Aorta (tissue), 5 donors: ENCODE measurements at places on chromosomes 3 and 15. TPM values are rescaled to one million over a fixed set of nuclear protein-coding genes. Genes with fewer than 3 reads are reported as not detected.
A peak's percentile ranks its signal among the peaks of the same experiment; 100 is the strongest.

DNA sequence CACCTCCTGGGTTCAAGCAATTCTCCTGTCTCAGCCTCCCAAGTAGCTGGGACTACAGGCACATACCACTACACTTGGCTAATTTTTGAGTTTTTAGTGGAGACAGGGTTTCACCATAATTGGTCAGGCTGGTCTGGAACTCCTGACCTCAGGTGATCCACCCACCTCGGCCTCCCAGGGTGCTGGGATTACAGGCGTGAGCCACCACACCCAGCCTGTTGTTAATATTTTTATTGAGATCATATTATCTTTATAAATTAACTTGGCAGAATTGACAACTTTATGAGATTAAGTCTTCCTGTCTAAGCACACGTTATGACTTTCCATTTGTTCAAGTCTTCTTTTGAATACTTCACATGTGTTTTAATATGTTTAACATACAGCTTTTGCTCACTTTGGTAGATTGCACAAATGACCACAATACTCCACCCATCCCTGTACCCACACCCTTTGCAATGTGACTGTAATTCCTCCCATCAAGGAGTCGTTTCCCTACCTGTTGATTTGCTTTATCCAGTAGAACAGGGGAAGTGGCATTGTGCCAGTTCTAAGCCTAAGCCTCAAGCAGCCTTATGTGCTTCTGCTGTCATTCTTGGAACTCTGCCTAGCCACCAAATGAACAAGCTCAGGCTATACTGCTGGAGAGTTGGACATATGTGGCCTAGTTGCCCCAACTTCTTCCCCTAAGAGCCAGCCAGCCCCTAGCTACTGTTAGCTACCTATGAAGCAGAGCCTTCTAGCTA, 8.2 kb downstream of the XYLB start:
- no peaks in the 10 kb centered on the region for H3K36me3 ChIP-seq
- H3K4me1 ChIP-seq: no peaks in the 10 kb centered on the region
- H3K27ac ChIP-seq: no peak overlapping the region

The PLA2G4F gene
- total RNA-seq: not detected

DNA sequence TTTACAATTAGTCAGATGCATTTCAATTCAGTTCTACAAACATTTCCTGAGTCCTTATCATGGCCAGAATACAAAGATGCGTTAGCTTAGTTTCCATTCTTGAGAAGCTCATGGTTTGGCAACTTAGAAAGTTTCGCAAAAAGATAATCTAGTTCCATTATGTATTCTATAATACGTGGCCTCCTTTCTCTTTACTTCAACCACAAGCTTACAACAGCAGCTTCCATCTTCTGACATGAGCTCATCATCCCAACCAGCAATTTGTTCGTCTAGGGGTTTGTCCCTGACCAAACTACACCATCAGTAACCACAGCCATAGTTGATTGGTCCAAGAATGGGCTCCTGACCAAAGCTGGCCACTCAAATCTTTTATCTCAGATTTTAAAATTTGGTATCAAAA, 267.6 kb upstream of the TBC1D5 start:
- H3K27me3 ChIP-seq: no peaks in the 10 kb centered on the region
- DNase-seq: no peak
- no peaks in the 10 kb centered on the region for H3K36me3 ChIP-seq
- no peak overlapping the region for H3K4me3 ChIP-seq
- no peaks in the 10 kb centered on the region for H3K4me1 ChIP-seq

GRCh38 chr3:184700759-184701158, 11.1 kb downstream of the MAGEF1 start:
- H3K4me1 ChIP-seq: no peaks in the 10 kb centered on the region
- no peak for DNase-seq
- H3K4me3 ChIP-seq: no peak overlapping the region
- H3K27ac ChIP-seq: no peak overlapping the region

DNA sequence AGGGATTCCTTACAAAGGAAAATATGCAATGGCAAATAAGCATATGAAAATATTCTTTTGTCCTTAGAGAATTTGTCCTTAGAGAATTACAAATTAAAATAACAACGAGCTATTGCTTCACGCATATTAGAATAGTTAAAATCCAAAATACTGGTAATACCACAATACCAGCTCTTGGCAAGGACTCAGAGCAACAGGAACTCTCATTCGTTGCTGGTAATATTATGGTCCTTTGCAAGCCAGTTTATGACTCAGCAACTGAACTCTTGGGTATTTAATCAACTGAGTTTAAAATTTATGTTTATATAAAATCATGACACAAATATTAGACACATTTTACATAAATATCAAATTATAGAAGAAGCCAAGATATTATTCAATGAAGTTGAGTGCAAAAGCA, 1730.4 kb downstream of the SI start:
- no peak overlapping the region for H3K4me3 ChIP-seq
- H3K36me3 ChIP-seq: no peaks in the 10 kb centered on the region
- no peaks in the 10 kb centered on the region for H3K4me1 ChIP-seq
- no peak overlapping the region for H3K27ac ChIP-seq
- H3K27me3 ChIP-seq: no peaks in the 10 kb centered on the region

- H3K4me3 ChIP-seq: no peak overlapping the region
- H3K36me3 ChIP-seq: no peaks in the 10 kb centered on the region
- no peak overlapping the region for H3K27ac ChIP-seq
- peaks cover 4% of the 10 kb centered on the region for H3K4me1 ChIP-seq
Observed at GRCh38 chr3:16366581-16366980, 101.6 kb downstream of the OXNAD1 start.

GRCh38 chr15:99735868-99736267, 2.6 kb upstream of the LYSMD4 start:
- no peak for DNase-seq
- H3K4me3 ChIP-seq: no peak overlapping the region
- H3K27ac ChIP-seq: no peak overlapping the region
- no peaks in the 10 kb centered on the region for H3K36me3 ChIP-seq

GRCh38 chr3:79167651-79168416, 600.0 kb downstream of the ROBO1 start:
- H3K27me3 ChIP-seq: no peaks in the 10 kb centered on the region
- DNase-seq: no peak
- H3K4me1 ChIP-seq: no peaks in the 10 kb centered on the region

The CAND2 gene
- total RNA-seq: 24.4 TPM

DNA sequence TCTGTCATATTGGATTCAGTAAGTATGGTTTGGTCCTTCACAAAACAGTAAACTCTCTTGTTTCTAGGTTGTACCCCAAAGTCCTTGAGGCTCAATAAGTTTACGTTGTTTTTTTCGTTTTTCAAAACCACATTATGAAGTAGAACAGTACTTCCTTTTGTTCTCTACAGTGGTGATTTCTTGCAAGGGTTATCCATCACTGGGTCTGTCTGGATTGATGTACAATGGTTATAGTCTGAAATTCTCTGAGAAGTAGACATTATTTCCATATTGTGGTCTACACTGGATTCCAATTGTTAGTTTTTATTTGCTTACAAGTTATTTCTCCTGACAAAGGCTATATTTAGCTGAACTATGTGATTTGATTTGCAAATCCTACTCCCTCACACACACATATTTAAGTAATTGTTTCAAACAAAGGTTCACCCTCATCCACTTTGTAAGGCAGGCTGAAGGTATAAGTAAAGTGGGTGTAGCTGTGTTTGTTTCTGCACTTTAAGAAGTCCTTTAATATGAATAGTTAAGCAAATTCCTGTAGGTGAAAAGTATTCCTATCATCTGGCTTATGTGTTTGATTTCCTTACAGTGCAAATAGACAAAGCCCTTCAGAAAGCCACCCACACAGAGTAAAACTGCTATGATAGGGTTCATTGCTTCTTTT, 64.2 kb upstream of the MME start:
- no peak overlapping the region for H3K27ac ChIP-seq
- DNase-seq: no peak
- no peaks in the 10 kb centered on the region for H3K36me3 ChIP-seq
- no peak overlapping the region for H3K4me3 ChIP-seq

The GOLGA8J gene
- not detected for total RNA-seq

DNA sequence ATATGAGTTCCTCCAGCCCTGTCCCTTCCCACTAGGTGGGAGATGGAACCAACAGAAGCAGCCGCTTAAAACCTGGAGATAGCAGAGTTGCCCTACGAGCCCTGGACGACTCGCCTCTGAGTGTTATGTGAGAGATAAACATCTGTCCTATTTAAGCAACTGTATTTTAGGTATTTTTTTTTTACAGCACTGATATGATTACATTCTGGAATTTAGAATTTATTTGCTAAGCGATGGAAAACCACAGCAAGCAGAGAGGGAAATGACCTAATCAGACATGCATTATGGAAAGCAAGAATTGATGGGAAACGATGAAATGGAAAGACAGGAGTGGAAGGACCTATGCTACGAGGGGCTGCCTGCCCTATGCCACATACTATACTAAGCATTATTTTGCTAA, 379.0 kb upstream of the IL12A start:
- no peak overlapping the region for H3K27ac ChIP-seq
- no peak overlapping the region for H3K4me3 ChIP-seq
- H3K27me3 ChIP-seq: no peaks in the 10 kb centered on the region
- H3K4me1 ChIP-seq: no peaks in the 10 kb centered on the region
- H3K36me3 ChIP-seq: no peaks in the 10 kb centered on the region

- DNase-seq: no peak
- no peaks in the 10 kb centered on the region for H3K36me3 ChIP-seq
- no peaks in the 10 kb centered on the region for H3K27me3 ChIP-seq
- H3K27ac ChIP-seq: no peak overlapping the region
- no peaks in the 10 kb centered on the region for H3K4me1 ChIP-seq
- H3K4me3 ChIP-seq: no peak overlapping the region
Observed at GRCh38 chr3:168878655-168879054, 782.9 kb upstream of the GOLIM4 start.

DNA sequence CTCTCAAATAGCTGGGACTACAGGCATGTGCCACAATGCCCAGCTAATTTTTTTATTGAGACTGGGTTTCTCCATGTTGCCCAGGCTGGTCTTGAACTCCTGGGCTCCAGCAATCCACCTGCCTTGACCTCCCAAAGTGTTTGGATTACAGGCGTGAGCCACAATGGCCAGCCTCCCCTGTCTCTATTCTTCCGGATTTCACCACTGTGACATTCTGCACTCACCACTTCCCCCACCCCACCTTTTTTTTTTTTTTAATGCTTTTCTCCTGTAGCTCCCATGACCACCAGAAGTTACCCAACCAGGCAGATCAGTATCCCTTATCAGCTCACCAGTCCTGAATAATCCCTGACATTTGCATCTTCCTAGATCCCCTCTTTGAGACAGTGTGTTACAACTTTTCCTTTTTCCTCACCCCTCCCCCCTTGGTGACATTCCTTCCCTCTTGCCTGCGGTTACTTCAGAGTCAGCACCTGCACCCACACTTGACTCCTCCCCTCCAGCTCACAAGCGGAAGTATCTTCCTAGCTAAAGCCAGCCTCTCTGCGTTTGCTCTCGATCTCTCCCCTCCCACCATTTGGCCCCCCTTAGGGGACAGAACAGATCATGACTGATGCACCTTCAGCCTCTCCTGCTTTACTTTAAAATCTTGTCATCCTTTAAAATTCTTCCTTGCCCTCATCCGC, 13.5 kb upstream of the ZNF592 start:
- H3K4me1 ChIP-seq: no peaks in the 10 kb centered on the region
- no peak overlapping the region for H3K4me3 ChIP-seq
- H3K36me3 ChIP-seq: no peaks in the 10 kb centered on the region
- DNase-seq: peak; percentile 51
- H3K27me3 ChIP-seq: no peaks in the 10 kb centered on the region

The SLC12A1 gene
- 0.42 TPM for total RNA-seq

DNA sequence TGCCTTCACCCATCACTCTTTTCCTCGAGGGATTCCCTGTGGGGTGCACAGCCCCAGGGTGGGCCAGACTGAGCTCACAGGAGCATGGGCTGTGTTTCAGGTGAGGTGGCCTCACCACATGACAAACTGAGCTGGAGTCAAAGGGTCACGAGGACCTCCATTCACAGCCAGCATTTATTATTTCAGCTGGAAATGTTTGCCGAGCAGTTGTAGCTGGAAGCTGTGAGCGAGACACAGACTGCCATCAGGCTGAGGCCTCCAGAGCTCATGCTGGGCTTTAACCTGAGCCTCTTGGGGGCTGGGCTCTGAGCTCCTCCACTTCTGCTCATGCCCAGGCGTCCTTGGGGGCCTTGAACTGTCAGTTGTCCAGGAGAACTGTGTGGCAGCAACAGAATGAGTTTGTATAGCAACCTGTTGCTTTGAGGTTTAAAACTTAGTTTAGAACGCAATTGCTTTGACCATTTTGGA, 57.5 kb downstream of the FLNB start:
- DNase-seq: no peak
- H3K4me3 ChIP-seq: no peak overlapping the region
- no peaks in the 10 kb centered on the region for H3K27me3 ChIP-seq

DNA sequence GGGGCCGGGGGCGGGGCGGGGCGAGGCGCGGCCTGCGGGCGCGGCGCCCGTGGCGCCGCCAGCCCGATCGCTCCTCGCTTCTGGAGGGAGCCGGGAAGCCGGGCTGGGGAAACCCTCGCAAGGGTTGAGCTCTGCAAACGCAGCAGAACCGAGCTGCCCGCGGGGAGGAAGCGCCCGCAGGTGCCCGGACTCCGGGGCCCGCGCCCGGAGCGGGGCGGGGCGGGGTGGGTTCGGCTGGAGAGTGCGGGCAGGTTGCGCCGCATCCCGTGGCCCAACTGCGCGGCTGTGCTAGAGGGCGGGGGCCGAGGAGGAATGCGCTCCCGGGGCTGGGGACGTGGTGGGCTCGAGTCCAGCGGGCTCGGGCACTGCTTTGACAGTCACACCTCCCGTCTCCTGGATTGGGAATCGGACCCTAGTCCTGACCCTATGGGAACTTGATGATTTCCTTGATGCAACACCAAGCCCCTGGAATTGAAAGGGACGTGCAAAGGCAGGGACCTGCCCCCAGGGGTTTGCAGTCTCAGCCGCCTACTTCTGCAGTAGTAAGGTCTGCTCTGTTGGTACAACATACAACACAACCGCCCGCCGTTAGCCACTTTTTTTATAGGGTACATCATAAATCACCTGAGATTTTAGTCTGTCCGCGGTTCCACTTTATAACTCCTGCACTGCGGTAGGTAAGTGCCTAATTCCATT, 34.3 kb downstream of the ZBTB38 start:
- peaks cover 6% of the 10 kb centered on the region for H3K4me1 ChIP-seq
- H3K4me3 ChIP-seq: peak overlapping the region; percentile 92
- H3K27me3 ChIP-seq: no peaks in the 10 kb centered on the region
- H3K27ac ChIP-seq: peak overlapping the region; percentile 97
- DNase-seq: peak; percentile 88

GRCh38 chr3:178271740-178272387, 264.4 kb upstream of the KCNMB2 start:
- no peak for DNase-seq
- H3K4me1 ChIP-seq: no peaks in the 10 kb centered on the region
- no peak overlapping the region for H3K27ac ChIP-seq
- no peaks in the 10 kb centered on the region for H3K36me3 ChIP-seq
- H3K4me3 ChIP-seq: no peak overlapping the region
- H3K27me3 ChIP-seq: no peaks in the 10 kb centered on the region

The MEX3B gene
- 1.2 TPM for total RNA-seq

- DNase-seq: no peak
- H3K27ac ChIP-seq: no peak overlapping the region
- H3K27me3 ChIP-seq: no peaks in the 10 kb centered on the region
- H3K4me3 ChIP-seq: no peak overlapping the region
- no peaks in the 10 kb centered on the region for H3K36me3 ChIP-seq
Observed at GRCh38 chr3:120664926-120665325, 17.1 kb downstream of the HGD start.
